ENCODE measurements at places on chromosomes 3 and 15.

- no peak for DNase-seq
These were observed 932 bp downstream of the ARL8B start for GRCh38 chr3:5122741-5123706.

DNA sequence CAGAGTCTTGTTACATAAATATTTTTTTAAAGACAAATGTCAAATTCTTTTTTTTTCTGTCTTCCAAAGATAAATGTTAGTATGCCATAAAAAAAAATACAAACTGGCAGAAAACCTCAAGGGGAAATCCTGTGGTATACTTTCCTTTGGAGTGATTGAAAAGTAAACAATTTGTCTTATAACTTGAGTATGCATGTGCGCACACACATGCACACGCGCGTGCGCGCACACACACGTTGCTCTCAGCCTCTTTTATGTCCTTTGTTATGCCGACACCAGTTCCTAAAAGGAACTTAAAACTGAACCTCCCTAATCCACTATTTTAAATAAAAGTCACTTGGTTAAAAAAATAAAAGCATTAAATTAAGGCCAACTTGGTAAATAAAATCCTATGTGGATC is 58.1 kb downstream of the TGFBR2 start:
- no peak for DNase-seq

DNA sequence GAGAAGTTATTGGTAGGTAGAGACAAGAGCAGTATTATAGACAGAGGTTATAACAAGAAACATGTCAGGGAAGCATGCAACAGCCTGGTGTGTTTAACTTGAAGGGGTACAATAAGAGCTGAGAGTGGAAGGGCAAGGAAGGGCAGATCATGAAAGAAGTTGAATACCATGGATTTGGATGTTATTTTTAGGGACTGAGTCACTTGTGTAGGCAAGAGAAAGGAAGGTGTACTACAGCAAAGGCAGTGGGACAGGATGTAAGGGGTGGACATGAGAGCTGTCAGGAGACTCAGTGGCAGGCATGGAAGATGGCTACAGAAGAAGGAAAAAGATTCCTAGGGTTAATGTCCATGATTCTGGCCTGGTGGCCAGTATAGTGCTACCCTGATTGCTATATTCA is 66.4 kb downstream of the TFG start:
- DNase-seq, result no peak

- peak; percentile 79 for DNase-seq
These were observed at the start of gene C3orf80 for GRCh38 chr3:160225176-160226025. TSS of gene C3orf80 (plus strand) at chr3:160225422. CDS start at chr3:160225636, 214 bp downstream.

GRCh38 chr15:98924401-98925049 is 83.1 kb downstream of the PGPEP1L start:
- DNase-seq, result no peak

DNA sequence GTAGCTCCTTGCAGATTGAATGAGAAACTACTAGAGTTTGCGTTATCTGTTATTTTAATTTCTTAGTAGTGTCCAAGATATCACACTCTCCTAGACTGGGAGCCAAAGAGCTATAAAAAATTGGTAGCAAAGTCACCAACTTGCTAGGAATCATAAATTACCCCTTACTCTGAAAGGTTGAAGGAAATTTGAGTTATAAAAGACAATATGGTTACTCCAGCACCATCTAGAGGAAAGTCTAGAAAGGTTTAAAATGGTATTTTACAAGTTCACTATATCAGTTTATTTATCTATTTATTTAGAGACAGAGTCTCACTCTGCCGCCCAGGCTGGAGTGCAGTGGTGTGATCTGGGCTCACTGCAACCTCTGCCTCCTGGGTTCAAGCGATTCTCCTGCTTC is 121.6 kb downstream of the RBPMS2 start:
- DNase-seq, result peak; percentile 45

DNA sequence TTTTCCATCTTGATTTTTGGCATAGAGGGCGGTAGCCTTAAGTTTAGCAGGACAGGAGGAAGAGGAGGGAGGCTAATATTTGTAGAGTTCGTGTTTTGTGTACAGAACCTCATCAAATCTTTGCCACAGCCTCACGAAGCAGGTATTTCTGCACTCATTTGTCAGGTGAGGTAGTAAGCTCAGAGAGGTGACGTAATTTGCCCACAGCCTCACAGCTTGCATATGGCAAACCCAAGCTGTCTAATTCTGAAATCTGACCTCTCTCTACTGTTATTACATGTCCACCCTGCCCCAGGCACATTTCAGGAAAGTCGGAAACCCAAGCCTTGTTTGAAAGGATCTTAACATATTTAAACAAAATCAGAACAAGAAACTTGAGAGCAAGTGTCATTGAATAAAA is 91.1 kb upstream of the TPM1 start:
- no peak for DNase-seq

DNA sequence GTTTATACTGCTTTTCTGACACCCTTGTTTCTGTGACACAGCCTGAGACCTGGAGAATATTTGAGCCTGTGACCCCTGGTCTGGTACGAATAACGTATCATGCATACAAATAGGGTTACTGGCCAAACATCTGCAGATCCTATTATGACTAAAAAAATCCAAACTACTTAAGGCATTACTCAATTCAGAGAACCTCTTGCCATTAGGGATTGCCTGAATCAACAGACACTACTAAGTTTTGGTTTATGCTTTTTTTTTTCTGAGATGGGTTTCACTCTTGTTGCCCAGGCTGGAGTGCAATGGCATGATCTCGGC is 35.4 kb downstream of the OSBPL10 start:
- DNase-seq, result no peak

GRCh38 chr3:13138833-13139145 is 65.6 kb upstream of the IQSEC1 start:
- no peak for DNase-seq

DNA sequence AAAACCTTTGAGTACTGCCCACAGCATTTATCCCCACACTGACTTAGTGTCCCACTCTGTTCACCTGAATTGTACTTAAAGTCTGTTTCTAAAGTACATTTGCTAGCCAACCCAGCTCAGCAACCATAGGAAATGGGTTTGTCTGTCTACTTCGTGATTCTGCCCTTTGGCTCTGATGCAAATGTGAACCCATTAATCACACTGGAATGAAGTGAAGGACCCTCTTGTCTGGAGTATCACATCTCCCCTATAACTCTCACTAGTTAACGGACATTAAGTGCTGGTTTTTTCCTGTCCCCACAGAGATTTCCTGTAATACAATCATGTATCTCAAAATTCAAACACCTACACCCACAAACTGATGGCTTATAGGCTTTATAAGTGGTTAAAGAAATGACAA is 20.5 kb downstream of the EID1 start:
- no peak for DNase-seq

GRCh38 chr3:66958067-66958466 is 40.0 kb upstream of the KBTBD8 start:
- DNase-seq, result no peak

DNA sequence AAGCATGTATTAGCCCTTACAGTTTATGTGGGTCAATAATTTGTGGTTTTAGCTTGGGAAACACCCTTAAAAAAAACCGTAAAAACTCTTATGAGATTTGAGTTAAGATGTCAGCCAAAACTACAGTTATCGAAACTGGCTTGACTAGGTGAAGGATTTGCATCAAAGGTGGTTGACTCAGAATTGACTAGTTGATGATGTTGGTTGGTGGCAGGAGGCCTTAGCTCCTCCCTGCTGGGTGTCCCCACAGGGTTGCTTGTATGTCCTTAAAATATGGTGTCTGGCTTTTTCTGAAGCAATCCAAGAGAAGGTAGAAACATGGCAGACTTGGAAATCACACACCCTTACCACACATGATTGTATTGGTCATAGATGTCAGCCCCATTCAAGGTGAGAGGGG is 305.1 kb downstream of the ROBO2 start:
- DNase-seq, result no peak

DNA sequence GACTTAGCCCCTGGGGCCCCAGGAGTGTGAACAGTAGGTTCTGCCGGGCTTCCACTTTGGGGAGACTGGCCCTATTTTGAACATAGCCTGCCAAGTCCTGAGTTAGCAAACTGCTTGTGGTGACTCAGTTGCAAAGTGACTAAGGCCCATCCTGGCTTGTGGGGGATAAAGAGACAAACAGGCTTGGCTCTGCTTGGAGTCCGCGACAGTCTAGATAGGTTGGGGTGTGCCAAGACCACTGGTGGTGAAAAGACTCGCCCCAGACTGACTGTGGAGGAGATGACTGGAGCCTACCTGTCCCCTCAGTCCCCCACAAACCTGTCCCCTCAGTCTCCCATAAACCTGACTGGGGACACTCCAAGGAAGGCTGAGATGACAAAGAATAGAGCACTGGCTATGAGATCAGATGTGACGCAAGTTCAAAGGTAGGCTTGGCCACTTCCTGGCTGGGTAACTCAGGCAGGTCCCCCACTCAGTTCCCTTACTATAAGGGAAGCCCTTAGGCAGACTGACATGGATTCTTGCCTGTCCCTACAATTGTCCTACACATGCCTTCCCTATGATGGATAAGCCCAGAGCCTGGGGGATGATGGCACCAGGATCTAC is 4.3 kb downstream of the DNASE1L3 start:
- DNase-seq, result no peak

- no peak for DNase-seq
These were observed 149.5 kb downstream of the PLCH1 start for GRCh38 chr3:155595371-155595770.

DNA sequence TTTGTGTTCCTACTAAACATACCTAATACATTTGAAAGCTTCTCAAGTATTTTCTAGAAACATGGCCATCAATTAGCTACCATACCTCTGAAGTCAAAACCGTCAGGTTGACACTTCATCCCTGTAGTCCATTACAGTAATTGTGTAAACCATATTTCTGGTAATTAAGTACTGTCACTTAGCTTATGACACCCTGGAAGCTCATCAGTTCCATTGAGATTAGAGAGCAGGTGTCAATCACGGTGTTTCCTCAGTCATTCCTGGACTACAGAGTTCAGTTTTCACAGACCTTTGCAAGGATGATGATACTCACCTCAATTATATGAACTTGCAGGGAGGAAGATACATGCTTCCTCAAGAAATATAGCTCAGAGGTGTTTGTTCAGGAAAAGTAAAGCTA is 552.0 kb downstream of the SI start:
- no peak for DNase-seq

GRCh38 chr3:191138937-191139336 is 60.1 kb upstream of the OSTN start:
- no peak for DNase-seq

- DNase-seq, result peak; percentile 29
These were observed 20.2 kb upstream of the DIPK2A start for GRCh38 chr3:143951351-143951971.

- peak; percentile 53 for DNase-seq
These were observed 472.7 kb upstream of the ARL6 start for GRCh38 chr3:97291901-97292300.

DNA sequence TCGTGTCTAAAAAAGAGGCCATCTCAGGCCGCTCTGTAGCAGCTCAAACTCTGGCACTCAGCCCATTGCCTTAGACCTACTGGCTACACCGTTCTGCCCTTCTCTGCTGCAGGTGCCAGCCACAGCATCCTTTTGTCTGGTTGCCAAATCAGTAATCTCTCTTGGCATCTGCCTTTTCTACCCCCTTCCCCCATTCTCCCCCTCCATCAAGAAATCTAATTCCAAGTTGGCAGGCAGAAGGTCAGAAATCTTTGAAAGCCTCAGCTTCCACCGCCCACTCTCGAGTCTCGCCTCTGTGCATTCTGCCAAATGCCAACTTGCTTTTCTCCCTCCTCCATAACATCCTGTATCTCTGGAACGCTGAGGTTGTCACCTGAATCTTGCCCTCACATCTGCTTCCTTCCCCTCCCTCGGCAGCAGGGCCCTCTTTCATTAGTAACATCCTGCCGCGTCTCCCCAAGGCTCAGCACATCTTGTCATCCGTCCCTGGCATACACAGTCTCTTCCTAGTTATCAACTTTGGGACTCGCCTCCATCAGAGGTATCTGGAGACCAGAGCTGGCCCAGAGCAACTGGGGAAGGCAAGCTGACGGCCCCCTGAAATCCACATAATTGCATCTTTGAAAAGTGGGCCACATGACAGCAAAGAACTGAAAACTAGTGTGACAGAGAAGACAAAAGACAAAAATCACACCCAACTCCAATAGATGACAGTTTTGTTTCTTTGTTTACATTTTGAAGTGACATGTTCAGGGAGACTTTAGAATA is 312.0 kb upstream of the CCDC54 start:
- DNase-seq, result peak; percentile 98

- no peak for DNase-seq
These were observed 169.1 kb downstream of the ULK4 start for GRCh38 chr3:41792806-41793205.

- no peak for DNase-seq
These were observed 167.0 kb downstream of the TLE3 start for GRCh38 chr15:69930754-69931153.

DNA sequence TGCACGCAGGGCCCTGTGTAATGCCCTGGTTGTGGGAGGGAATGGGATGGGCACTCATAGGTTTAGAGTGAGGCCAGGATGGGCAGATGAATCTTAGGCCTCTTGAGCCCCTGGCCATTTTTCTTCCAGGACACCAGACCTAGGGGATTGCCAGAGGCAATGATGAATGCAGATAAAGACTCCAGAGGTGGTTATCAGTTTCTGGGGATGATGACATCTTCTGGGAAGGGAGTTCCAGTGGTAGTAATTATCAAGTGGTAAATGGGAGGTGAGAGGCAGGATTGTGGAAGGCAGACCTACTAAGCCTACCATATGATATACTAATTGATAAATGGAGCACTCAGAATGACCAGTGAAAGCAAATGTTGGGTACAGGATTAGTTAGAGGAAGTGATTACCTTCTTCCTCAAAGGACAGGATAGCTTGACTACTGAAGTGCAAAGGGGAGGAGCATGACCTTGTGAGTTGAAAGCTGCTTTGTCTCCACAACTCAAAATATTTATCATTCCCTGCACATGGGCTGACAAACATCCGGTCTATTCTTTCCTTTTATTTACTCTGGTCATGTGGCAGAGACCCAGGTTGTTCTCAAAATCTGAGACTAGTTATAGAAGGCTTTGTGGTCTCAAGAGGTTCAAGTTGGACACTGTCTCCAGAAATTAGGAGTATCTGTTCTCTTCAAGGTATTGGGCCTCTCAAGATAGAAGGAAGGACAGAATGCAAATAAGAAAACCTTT is 10.2 kb upstream of the MAPK6 start:
- no peak for DNase-seq

GRCh38 chr3:39531665-39532064 is 64.2 kb downstream of the MOBP start:
- DNase-seq, result no peak

All from NCI-H1105 treated with DMSO at 0.1 percent for 48 hours (cell line).